ENCODE measurements at places on chromosomes 2 and 18.
A peak's percentile ranks its signal among the peaks of the same experiment; 100 is the strongest.

DNA sequence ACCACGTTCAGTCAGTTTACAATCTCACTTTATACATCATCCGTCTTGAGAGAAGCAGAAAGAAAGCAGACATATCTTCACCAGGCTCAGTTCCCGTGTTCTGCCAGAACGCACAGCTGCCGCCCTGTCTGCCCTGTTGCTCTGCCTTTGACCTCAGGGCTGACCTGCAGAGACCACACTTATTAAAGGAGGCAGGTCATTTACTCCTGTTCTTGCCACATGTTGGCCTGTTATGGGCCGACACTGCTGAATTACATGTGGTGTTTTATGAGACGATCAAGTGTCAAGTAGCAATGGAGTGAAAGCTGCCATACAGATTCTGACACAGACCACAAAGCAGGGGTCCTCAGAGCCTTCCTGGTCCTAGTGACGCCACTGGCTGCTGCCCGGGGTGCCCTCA lies 232.2 kb downstream of the TTC32 start:
- DNase-seq, result no peak

DNA sequence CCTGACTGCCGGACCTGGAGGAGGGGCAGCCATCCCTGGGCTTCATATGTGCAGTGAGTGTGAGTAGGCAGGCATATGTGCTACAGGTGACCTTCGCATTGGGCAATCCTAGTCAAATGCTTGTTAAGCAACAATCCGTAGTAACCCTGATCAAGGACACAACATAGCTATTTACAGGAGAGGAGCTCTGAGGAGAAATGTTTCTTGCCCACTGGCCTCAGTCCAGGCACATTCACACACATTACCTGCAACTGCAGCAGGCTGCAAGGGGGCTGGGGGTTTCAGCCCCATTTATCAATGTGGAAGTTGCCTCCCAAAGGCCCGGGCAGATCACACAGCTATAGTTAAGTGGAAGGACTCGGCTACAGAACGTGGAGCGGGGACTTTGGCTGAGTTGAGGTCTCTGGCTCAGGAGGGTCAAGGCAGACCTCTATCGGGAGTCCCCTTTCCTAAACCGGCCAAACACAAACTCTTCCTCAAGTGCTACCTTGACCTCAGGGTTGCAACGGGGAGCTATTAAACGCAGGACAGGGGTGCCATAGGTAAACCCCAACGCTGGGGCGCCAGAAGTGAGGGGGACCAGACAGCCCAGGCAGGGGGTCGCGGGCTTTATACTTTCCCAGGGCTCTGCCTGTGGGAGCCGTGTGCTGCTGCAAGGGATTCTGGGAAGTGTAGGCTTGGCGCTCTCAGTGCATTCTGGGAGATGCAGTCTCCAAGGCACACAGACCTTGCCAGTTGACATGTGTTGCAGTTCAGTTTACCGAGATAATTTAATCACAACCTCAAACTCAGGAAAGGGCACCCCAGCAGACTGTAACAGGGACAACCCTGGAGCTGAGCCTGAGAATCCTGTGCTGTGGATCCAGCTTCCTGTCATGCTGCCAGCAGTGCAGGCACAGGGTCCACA lies 9.4 kb downstream of the KHK start:
- DNase-seq, result peak; percentile 88

DNA sequence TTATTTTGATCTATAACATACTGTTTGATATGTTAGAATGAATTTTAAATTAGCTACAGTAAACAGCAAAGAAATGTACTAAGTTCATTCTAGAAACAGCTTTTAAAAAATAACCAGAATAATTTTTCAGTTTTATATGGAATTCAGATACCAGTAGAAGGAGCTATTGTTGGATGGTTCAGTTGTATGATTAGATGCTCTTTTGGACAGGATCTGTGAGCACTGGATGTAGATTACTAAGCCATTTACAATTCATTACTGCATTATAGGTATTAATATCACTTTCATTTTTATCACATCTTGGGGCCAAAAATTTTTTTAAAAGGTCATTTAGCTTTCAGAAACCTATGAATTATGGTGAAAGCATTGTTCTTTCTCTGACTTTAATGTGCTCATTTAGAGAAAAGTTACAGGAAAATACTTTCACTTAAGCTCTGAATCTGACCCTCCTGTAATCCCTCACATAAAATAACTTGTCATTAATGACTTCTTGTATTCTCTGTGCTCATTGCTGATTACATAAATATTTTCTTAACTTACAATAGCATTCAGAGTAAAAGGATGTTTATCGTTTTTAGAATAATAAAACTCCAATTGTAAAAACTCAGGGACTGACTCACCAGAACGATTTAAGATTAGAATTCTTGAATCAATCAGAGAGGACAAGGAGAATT lies 750.2 kb downstream of the SLC4A3 start:
- DNase-seq, result no peak

DNA sequence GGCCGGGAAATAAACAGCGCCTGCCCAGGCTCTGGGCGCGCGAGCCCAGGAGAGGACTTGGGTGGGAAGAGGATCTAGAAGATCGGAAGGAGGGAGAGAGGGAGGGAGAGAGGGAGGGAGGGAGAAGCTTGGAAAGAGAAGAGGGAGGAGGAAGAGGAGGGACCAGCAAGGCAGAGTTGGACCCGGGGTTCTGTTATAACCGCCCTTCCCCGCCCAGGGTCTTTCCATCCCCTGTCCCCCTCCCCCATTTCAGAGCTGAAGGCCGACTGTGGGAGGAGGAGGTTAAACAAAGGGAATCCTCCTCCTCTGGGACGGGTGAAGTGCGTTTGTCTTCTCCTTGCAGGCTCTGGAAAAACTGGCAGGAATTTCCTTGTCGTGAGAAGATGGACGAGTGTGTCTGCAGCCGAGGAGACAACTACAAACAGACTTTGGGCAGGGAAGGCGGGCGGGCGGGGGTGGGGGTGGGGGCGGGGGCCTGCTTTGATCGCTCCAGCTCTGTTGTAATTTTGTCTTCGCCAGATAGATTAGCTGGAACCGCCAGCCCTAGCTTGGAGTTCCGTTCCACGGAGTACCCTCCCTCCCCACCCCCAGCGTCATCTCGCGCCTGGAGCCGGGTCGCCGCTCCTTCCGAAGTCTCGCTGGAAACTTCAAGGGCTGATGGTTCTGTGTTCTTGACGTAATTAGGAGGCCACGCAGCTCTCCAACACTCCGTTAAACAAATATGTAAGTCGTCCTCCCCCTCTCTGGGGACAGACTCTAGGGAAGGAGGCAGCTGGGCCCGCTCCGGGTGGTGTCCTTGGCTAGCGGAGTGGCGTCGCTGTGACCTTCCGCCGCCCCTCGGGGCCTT lies 6.4 kb upstream of the SP9 start:
- no peak for DNase-seq

DNA sequence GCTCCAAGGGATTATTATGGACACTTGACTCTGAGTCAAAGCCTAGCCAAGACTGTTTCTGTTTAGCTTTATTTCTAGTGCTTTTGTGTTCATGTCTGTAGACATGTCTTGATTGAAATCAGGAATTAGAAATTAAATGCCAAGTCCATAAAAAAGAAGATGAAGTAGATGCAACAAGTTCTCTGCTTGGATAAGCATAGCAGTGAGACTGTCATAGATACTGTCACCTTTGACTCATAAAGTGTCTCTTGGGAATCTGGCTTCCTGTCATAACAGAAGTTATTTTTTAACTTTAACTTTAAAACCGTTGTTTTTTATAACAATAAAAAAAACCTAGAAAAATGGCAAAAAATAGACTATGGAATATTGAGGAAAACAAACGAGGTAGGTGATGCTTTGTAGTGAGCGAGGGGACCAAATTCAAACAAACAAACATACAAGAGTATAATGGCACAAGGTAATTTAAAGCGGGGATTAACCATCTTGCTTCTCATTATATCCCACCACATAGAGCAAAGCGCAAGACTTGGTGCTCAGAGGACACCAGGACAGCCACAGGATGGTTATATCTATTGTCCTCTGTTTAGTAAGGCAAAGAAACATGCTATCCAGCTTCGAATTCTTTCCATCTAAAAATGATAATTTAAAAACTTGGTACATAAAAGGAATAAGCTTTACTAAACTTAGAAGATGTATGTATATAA lies 64.6 kb downstream of the CD226 start:
- no peak for DNase-seq

DNA sequence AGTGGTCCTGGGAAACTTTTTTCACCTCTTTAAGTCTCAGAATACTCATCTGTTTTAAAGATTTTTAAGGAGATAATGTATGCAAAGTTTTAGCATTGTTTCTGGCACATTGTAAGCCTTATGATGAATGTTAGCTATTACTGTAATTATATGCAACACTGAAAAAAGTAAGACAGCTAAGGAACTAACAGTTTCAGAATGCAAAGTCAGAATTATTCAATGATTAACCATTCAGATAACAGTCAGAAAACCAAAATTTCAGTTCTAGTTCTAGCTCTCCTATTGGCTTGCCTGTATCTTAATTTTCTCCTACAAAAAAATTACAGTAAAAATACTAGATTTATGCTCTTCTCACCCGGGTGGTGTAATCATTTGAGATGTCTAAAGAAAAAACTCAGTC lies 101.1 kb downstream of the SLC4A10 start:
- DNase-seq, result no peak

GRCh38 chr2:68750592-68751396 lies 16.2 kb downstream of the ARHGAP25 start:
- DNase-seq, result no peak

DNA sequence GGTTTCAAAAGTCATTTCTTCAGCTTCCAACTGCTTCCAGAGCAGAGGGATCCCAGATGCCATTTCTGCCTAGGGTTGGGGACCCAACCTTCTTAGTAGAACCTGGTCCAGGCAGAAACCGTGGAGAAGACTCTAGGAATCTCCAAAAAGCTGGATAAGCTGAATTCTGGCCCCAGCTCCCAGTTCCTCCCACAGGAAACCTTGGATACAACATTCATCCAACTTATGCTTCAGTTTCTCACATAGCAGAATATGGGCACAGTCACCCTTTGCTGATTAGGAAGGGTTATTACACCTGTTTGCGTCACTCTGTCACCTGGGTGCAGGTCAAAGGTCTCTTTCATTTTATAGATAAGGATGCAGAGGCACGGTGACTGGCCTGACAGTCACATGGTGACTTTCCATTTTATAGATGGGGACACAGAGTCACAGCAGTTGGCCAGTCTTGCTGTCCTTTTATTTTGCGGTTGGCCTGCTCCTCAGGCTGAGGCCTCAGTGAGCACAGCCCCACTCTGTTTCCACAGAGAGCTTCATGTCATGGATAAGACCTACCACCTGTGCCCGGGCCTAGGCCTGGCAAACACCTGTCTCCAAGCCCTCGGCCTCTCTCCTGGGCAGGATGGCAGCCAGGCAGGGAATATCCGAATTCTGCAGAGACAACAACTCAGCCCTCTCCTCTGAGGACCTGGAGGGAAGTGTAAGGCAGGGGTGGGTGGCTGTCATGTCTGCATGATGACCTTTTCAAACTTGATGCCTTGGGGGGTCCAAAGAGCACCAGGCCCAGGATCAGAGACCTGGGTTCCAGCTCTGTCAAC lies 148.8 kb downstream of the SMAD7 start:
- DNase-seq, result no peak

- no peak for DNase-seq
Observed at GRCh38 chr2:11695576-11695975, 25.6 kb upstream of the NTSR2 start.

DNA sequence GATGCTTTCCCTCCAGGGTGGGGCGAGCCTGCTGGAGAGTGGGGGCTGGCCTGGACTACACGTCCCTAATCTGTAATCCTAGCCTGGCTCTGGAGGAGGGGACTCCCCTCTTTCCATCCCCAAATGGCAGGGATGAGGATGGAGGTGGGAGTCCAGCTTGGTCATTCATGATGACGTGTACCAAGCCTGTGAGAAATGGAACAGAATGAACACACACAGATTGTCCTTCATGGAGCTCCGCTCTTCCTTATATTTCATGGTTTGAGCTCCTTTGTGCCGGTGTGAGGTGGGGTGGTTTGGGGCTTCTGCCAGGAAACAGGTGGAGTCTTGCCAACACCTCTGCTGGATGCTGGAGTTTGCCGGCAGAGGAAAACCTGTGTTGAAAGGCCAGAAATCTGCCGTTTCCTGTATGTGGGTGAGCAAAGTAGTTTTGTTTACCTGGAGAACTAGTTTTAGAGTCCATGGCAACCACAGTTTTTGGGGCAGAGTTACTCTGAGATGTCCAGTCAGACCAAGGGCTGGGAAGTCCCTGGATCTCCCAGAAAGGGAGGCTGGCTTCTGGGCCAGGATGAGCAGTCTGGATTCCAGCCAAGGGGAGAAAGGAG lies 417.6 kb upstream of the MEX3C start:
- DNase-seq, result peak; percentile 38

- peak; percentile 63 for DNase-seq
Observed at GRCh38 chr2:81327911-81328310, 1023.4 kb upstream of the LRRTM1 start.

- no peak for DNase-seq
Observed at GRCh38 chr2:105749583-105750400, 5.1 kb downstream of the NCK2 start.

GRCh38 chr2:174392706-174393105 lies 2.8 kb upstream of the SCRN3 start:
- DNase-seq, result no peak

DNA sequence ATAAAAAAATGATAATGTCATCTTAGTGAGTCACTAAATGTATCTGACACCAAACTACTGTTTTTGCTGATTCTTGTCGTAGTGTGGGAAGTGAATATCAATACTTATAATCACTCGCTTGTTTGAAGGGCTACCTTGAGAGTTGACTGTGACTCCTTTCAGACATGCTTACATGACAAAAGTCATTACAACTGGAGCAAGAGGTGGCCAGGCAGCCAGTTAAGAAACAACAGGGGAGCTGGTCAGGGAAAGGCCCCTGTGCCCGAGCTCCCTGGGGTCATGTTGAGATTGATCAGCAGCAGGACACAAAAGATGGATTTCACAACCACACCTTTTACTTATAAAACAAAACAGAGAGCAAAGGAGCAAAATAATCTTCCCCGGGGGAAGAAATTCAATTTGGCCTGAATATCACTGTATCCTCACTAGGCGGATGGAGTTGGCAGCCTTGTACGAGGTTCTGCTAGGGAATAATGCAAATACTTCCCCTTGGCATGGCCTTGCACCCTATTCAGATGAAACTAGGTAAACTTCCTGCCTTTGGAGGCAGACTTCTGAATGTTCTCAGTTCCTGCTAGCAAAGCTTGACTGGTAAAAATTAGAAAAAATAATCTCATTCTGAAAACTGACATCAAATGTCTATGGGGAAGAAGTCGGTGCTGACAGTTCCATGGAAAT lies 101.2 kb downstream of the DYNC1I2 start:
- DNase-seq, result no peak

- no peak for DNase-seq
Observed at GRCh38 chr2:156401861-156402260, 34.3 kb upstream of the GPD2 start.

- peak; percentile 70 for DNase-seq
Observed at GRCh38 chr2:152627351-152627957, 89.8 kb downstream of the PRPF40A start.

DNA sequence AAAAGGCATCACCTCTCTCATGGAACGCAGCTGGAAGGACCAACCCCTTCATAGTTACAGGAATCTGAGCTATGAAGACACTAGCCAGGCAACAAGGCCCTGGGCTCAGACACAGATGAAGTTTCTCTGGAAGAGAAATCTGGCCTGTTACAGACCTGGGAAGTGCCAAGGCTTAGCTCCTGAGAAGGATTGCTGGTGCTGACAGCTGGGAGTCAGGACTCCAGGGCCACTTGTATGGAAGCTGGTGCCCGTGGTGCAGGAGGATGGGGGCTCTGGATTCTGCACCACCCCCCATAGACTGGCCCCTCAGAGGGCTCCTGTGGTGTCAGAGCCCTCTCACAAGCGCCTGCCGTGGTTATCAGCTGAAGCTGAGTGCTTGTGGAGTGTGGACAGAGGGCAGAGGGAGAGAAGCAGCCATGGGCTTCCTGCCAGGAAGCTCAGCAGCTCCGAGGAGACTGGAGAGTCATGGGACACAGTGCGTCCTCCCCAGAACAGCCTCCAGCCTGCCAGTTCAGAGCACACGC lies 87.3 kb upstream of the LCLAT1 start:
- no peak for DNase-seq
